ENCODE measurements at places on chromosomes 1 and 21. TPM values are rescaled to one million over a fixed set of nuclear protein-coding genes. Genes with fewer than 3 reads are reported as not detected.

Gene PPFIA4
- total RNA-seq = 0.83 TPM

DNA sequence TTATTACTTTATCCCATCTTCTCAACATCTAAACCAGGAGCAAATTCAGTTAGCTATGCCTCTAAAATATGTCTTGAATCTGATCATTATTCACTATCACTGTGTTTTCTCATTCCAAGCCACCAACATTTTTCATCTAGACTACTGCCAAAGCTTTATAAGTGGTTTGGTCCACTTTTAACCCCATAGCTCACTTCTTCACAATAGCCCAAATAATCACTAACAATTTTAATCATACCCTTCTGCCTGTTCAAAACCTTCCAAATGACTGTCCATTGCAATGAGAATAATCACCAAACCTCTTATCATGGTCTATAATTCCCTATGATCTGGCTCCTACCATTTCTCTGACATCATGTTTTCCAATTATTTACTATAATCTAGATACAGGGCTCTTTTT lies 149.8 kb upstream of the ZNHIT6 start:
- peaks cover 18% of the 10 kb centered on the region for H3K4me1 ChIP-seq
- H3K27me3 ChIP-seq = no peaks in the 10 kb centered on the region
- no peak overlapping the region for H3K4me3 ChIP-seq
- no peaks in the 10 kb centered on the region for H3K36me3 ChIP-seq
- no peak overlapping the region for H3K27ac ChIP-seq
- no peak for DNase-seq

GRCh38 chr1:48055876-48056764 lies 58.9 kb upstream of the TRABD2B start:
- no peak overlapping the region for H3K4me3 ChIP-seq
- H3K27ac ChIP-seq = no peak overlapping the region
- peaks cover 66% of the 10 kb centered on the region for H3K27me3 ChIP-seq
- no peaks in the 10 kb centered on the region for H3K36me3 ChIP-seq
- no peak for DNase-seq

GRCh38 chr1:211920602-211921226 lies 90.2 kb upstream of the LPGAT1 start:
- H3K4me3 ChIP-seq = no peak overlapping the region
- DNase-seq = no peak
- no peaks in the 10 kb centered on the region for H3K27me3 ChIP-seq
- peaks cover 14% of the 10 kb centered on the region for H3K36me3 ChIP-seq
- peaks cover 52% of the 10 kb centered on the region for H3K4me1 ChIP-seq

GRCh38 chr1:230568676-230569075 lies 73.6 kb upstream of the COG2 start:
- peak overlapping the region; percentile 59 for H3K4me3 ChIP-seq
- peak; percentile 47 for DNase-seq
- no peaks in the 10 kb centered on the region for H3K27me3 ChIP-seq
- H3K36me3 ChIP-seq = peaks cover 19% of the 10 kb centered on the region

DNA sequence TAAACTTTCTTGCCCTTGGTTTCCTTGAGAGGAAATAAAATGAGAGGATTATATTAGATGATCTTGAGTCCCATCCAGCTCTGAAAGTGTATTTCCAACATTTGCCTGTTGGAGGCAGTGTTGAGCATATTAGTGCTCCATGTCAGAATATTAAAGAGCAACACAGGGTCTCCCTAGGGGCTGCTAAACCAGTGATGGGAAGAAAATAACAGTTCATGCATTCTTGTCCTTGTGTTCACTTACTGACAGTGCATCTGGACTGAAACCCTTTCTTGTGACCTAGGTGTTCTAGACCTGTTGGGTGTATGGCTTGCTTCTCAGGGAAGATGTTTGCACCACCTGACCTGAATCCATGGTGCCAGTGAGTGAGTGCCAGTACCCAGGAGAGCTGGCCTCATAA lies 124.7 kb upstream of the KIAA0040 start:
- H3K4me1 ChIP-seq = peaks cover 11% of the 10 kb centered on the region
- DNase-seq = no peak
- H3K27me3 ChIP-seq = peaks cover 36% of the 10 kb centered on the region
- no peak overlapping the region for H3K27ac ChIP-seq
